ENCODE measurements at places on chromosomes 7 and 10.
A peak's percentile ranks its signal among the peaks of the same experiment; 100 is the strongest.

GRCh38 chr7:17907014-17907413, 33.3 kb downstream of the SNX13 start:
- no peak for DNase-seq

DNA sequence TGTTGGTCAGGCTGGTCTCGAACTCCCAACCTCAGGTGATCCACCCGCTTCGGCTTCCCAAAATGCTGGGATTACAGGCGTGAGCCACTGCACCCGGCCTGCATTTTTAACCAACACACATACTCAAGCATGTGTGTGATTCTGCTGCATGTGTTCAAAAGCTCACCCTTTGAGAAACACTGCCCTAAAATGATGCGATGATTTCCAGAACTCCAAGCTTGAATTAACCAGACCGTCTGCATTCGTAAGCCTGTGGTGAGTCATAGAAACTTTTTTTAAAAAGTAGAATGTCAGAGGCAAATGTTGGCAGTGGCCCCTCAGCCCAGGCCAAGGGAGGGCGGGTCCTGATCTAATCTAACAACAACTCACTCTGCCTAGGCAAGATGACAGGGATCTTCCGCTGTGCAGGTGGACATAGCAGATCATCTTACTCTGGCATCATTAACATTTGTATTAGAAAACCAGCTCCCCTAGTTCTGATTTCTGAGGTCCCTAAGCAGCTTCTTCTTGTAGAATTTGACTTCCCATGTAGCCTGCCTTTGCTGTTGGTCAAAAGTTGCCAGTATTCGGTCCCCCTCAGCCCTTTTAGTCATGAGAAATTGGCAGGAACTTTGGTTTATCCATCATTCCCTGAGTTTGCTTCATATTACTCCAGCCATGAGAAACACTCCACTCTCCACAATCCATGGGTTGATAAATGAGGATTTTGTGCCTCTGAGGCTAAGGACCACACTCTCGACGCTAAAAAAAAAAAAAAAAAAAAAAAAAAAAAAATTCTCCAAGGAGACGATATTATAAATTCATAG, 190.4 kb downstream of the SKIDA1 start:
- DNase-seq = peak; percentile 45

- DNase-seq = peak; percentile 80
Observed at GRCh38 chr7:6516387-6516983, 34.8 kb downstream of the GRID2IP start.

GRCh38 chr7:26667514-26668133, 196.8 kb downstream of the SKAP2 start:
- peak; percentile 92 for DNase-seq

GRCh38 chr10:73923935-73924598, 13.1 kb downstream of the PLAU start:
- peak; percentile 38 for DNase-seq

GRCh38 chr10:123160311-123160980, 6.2 kb downstream of the BUB3 start:
- DNase-seq = no peak

DNA sequence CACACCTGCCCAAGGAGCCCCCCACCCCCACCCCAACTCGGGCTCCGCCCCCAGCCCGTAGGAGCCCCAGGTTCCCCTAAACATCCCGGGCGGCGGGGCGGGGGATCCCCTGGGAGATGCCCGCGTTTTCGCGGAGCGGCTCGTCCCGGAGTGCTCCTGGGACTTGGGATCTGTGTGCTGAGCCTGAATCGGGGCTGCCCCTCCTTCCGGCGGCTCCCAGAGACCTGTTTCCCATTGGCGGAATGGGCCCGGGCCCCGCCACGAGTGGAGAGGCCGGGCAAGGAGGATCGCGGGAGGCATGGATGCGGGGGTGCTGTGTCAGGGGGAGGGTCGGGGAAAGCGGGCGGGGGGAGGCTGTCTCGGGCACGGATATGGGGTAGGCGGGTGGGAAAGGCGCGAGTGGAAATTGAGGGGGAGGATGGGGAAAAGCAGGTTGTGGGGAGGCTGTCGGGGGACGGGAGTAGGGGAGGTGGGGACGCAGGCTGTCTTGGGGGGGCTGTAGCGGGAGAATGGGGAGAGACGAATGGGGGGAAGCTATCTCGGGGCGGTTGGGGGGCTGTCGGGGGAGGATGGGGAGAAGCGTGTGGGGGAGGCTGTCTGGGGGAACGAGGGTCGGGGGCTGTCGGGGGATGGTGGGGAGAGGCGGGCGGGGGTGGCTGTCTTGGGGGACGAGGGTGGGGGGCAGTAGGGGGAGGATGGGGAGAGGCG, 572 bp upstream of the BHLHA15 start:
- no peak for DNase-seq

GRCh38 chr7:51316262-51316665, 345 bp downstream of the COBL start:
- DNase-seq = no peak

DNA sequence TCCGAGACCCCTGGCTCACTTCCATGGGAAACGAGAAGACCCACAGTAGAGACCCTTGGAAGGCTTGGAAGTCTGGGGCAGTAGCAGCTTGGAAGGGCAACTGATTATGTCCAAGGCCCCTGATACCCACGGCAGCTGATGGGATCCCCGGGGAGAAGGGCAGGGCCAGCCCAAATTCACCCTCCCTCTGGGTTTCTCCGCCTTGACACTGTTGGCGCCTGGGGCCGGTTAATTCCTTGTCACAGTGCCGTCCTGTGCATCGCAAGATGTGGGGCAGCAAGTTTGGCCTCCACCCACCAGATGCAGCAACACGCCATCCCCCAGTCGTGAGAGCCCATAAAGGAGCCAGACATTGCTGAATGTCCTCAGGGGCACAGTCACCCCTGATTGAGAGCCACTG, 89.2 kb downstream of the RGS10 start:
- no peak for DNase-seq

- DNase-seq = no peak
Observed at GRCh38 chr7:30710669-30711068, 28.4 kb upstream of the CRHR2 start.
